ENCODE measurements at places on chromosomes 4 and X.
A peak's percentile ranks its signal among the peaks of the same experiment; 100 is the strongest.

DNA sequence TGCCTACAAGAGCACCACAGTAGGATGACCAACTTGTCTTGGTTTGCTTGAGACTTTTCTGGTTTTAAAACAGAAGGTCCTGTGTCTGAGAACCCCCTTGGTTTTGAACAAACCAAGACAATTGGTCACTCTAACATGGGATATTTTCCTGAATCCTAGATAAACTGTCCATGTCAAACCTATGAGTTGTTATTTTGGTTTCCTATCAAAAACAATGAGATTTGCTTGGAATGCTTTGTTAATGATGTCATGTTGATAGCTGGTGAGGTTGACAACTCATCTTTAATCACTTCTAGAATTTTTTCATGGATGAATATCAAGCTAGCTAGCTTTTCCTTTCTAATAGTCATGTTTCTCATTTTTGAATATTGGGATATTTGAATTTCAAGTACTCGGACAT, 518.3 kb upstream of the ARX start:
- DNase-seq, result no peak

DNA sequence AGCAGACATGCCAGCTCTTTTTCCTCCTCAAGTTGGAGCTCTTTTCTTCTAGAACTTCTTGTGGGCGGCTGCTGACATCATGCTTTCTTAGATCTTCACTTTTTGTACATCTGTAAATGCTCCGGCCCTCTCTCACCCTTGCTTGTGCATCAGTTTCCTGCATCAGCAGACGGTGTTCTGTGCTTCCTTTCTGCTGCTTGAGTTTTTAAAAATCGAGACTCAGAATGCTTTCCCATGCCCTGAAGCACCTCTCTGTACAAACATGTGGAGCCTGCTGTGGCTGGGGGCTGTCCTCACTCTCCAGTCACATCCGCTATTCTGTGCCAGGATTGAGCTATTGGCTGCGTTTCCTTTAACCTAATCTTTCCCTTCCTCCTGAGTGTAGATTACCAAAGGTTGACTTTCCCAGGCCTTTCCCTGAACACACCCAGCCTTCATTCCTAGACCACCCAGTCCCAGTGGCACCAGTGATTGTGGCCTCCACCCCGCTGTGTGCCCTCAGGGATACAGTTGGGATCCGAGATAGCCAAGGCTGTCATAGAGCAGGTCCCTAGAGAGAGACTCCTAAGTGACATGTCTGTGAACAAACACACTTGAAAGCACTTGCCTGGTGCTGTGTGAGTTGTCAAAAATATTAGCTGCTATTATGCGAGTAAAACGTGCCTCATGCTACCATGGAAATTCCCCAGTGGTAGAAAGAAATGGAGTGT, 41.9 kb downstream of the TNIP2 start:
- DNase-seq, result no peak

DNA sequence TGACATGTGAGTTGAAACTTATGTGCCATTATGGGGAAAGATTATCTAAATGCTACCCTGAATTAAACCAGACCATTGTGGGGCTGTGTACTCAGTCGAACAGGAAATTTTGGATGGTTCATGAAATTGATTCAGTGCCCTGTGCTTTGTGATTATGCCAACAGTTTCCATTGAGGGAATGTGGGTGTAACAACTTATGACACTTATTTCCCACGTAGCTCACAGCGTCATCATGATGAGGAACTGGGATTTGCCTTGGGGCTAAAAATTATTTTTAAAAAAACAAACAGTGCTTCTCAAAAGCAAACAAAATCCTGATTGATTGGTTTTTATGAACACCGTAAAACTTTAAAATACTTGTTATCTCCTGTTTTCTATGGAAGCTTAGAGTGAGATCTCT, 8.3 kb upstream of the CLTRN start:
- no peak for DNase-seq

GRCh38 chr4:42411803-42412202, 14.5 kb downstream of the SHISA3 start:
- no peak for DNase-seq

GRCh38 chr4:36053930-36054329, 190.4 kb downstream of the ARAP2 start:
- DNase-seq, result no peak

GRCh38 chr4:156109943-156110900, 156.6 kb upstream of the CTSO start:
- no peak for DNase-seq

DNA sequence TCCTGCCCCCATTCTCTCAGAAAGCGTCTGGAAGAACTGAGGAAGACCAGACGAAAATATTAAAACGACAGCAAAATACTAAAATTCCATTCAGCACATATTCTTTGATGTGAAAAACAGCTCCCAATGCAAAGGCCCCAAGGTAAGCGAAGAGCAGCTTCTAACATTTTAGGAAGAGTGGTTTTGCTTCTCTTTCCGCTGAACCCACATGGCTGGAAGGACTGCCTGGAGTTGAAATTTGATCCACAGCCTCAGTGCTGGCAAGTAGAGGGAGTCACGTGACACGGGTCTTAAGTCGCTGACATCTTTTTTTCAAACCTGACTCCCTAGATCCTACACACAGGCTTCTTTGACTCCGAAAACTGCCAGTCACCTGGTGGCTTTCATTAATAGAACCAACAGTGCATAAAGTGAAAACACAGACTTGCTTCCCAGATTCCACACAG, at the start of gene FAM13A:
TSS of gene FAM13A (minus strand) at position 233 of the 446 bp plus-strand sequence. CDS start at position 12, 221 bp downstream.
- peak; percentile 72 for DNase-seq

GRCh38 chrX:21014326-21014725, 359.9 kb upstream of the CNKSR2 start:
- no peak for DNase-seq

DNA sequence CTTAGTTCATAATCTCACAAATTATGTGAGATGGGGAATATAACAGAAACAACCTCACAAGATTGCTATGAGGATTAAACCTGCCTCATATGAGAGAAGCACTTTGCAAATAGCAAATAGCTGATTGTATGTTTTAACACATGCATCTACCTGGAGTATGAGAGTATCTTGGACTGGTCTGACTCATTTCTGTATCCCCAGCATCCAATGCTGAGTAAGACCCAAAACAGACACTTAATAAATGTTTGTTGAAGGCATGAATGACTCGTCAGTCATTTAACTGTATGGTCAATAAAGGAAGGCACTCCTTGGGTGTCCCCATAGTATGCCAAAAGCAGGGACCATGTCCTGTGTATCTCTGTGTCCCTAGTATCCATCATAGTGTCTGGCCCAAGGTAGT, 350.9 kb upstream of the F9 start:
- DNase-seq, result no peak

GRCh38 chr4:57544811-57545654, 434.8 kb upstream of the IGFBP7 start:
- DNase-seq, result no peak

GRCh38 chr4:39450618-39451017, 8.1 kb downstream of the RPL9 start:
- DNase-seq, result no peak

DNA sequence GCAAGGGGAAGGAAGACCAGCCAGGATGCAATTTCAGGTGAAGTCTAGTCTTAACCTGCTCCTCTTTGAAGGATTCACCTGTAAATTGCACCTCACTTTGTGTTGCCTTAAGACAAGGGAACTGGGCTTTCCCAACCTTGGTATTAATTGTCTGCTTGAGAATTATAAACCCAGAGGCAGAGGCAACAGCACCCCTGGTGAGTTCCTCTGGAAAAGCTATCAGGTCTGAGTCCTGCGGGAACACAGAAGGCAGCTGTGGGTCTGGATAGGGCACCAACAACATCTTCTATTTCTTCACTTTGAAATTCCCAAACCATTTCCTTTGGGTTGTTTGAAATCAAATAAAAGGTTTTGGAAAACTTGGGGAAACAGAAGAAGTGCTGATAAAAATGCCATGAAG, 109.2 kb upstream of the NPY2R start:
- DNase-seq, result no peak

GRCh38 chrX:136198010-136198409, 50.7 kb downstream of the FHL1 start:
- DNase-seq, result no peak

GRCh38 chr4:40255393-40256281, 58.8 kb downstream of the RHOH start:
- DNase-seq, result no peak

DNA sequence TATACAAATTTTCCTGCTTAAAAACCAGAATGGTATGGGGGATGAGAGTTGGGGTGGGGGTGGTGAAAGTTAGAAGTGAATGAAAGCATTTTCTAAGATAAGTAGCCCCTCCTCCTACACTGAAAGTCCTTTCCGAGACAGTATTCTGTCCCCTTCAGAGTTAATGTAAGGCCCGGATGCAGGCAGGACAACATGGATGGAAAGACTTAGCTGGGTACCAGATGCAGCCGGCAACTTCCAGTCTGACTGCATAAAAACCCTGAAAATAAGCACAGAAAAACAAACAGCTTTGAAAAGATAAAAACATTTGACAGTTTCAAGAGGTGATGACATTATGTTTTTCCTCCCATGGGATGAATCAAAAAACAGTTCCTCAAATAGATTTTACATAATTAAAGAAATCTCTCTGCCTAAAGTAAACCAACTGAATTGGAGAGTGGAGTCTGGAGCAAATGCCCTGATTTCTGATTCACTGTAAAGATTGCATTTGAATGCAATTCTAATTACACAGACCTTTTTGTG, 196.3 kb downstream of the GPAT3 start:
- DNase-seq, result no peak

GRCh38 chr4:7703688-7704087, 236.0 kb downstream of the AFAP1 start:
- DNase-seq, result no peak

DNA sequence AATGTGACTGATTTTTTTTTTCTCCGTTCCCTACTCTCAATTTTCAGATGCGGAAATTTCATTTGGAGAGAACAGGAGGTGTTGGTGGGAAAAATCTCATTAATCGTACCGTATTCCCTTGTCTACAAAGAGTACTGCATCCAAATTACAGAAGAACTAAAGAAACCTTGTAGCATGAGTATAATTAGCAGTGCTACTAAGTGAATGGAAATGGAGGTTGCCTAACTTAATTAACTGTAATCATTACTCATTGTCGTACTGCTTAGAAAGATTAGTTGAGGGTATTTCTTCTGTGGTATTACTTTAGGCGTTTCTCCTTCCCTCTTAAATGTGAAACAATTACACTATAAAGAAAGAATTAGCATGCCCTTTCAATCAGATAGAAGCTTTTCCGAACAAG, 81.7 kb downstream of the DMD start:
- no peak for DNase-seq

DNA sequence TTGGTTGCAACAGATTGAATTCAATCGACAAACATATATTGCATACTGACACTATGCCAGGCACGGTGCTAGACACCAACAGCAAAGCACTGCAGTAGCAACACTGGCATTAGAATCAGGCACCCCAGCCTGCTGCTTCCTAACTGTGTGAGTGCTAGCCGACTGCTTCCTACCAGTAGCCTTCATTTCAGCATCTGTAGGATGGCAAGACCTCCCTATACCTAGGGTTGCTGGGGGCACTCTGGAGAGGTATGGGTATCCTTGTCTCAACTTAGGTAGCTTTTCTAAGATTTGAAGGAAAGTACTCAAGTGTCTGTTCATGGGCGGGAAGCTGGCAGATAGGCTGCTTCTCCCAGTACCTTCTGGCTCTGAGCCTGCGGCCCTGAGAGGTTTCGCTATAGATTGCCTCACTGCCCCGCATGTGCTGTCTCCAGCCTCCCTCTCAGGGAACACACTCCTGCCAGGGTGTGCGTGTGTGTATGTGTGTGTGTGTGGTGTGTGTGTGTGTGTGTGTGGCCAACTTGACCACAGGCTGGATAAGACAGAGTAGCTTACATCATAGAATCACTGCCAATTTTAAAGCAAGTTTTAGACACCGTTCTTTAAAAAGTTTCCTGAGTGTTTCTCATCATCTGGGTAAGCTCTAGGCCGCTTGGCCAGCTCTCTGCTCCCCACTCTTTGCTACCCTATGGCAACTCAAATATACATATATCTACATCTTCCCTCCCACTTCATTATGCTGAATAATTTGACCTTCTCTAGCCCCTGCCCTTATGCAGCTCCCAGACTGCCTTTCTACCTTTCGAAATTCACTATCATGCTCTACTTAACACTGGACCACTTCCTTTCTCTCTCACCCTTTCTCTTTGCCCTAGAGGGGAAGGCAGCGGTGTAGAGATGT, 97.0 kb upstream of the PJA1 start:
- no peak for DNase-seq

- DNase-seq, result no peak
Observed at GRCh38 chr4:128309585-128309984, 22.0 kb upstream of the PGRMC2 start.

DNA sequence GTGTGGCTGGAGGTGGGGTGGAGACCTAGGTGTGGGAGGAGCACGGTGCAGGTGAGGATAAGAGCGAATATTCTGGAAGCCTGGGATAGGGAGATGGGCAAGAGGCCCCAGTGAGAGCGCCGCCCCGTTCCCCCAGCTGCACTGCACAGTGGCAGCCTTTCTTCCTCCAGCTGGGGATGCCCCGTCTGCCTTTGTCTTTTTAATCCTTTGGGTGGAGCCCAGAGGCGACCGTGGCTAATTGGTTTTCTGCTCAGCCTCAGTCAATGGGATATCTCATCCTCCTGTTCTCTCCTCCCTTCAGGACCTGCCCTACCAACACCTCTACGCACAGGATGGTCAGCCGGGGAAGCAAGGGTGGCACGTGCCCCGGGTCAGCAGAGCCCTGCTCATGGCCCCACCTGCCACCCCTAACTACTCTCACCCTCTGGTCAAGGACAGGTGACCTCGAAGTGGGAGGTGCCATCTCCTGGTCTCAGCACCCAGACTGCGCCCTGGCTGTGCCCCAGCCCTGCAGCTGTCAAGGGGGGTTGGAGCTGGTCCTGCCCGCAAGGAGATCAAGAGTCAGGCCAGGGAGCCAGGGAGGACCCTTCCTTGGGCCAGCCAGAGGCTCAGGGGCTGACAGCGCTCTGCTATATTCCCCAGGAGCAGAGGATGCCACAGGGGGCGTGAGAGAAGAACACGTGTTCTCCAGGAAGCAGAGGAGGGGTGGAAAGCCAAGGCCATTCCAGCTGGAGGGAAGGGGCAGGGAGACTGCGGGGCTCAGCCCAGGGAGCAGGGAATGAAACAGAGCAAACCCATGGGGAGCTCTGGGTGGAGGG, 64.0 kb downstream of the ADRA2C start:
- no peak for DNase-seq

- DNase-seq, result no peak
Observed at GRCh38 chrX:42585842-42586621, 191.9 kb downstream of the PPP1R2C start.

DNA sequence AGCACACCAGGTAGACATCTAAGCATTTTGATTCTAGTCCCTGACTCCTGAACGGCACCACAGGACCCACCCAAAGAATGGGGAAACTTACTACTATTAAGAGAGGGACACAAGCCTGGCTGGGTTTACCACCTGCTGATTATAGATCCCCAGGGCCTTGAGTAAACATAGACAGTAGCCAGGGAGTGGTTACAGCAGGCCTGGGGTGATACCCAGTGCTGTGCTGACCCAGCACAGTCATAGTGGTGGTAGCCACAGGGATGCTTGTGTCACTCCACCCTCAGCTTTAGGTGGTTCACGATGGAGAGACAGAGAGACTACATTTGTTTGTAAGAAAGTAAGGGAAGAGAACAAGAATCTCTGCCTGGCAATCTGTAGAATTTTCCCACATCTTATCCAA, 11.7 kb downstream of the CYSLTR1 start:
- no peak for DNase-seq
